ENCODE measurements at places on chromosomes 13 and 19.

DNA sequence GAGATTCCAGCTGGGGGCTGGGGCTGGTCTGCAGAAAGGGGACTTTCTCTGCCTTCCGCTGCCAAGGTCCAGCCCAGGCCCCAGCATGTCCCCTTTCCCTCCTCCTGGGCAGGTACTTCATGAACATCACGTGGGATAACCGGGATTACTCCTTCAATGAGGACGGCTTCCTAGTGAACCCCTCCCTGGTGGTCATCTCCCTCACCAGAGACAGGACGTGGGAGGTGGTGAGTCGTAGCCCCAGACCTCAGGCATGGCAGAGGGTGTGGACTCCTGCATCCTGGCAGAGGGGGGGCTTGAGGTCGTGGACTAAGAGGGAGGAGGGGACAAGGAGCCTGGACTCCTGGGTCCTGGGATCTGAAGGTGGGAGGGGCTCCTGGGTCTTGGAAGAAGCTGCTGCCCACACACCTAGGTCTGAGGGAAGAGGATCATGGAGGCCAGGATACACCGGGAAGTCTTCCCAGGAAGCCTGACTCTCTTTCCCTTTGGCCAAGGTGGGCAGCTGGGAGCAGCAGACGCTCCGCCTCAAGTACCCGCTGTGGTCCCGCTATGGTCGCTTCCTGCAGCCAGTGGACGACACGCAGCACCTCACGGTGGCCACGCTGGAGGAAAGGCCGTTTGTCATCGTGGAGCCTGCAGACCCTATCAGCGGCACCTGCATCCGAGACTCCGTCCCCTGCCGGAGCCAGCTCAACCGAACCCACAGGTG, 20.6 kb downstream of the GRIN2D start:
- DNase-seq: no peak

DNA sequence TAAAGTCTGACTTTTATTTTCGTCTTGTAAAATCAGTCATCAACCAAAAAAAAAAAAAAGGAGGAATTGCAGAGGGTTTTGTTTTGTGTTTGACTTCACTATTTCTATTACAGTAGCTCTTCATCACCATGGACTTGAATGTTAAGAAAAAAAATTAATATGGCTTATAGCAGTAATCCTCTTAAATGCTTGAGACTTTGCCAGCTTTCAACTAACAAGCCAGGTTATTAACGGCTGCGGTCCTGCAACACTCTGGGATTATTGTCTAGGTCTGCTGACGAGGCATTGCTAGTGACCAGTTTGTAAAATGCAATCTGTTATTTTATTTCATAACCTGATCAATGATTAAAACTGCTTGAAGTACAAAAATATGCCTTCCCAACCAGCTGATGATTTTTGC, 647.2 kb upstream of the KLHL1 start:
- DNase-seq: no peak

GRCh38 chr13:22903925-22904324, 276.9 kb upstream of the SGCG start:
- no peak for DNase-seq

DNA sequence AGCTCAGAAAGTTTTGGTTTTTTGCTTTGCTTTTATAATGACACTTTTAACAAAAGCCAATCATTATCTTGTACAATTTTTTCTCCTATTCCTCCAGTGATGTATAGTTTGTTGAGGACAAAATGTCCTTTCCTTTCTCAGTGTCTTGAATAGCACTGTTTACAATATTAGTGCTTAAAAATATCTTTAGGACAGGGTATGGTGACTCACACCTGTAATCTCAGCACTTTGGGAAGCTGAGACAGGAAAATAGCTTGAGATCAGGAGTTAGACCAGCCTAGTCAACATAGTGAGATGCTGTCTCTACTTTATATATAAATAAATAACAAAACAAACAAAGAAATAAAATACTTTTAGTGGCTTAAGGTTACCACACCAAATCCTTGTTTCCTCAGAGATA, 41.9 kb downstream of the SPRY2 start:
- DNase-seq: no peak

DNA sequence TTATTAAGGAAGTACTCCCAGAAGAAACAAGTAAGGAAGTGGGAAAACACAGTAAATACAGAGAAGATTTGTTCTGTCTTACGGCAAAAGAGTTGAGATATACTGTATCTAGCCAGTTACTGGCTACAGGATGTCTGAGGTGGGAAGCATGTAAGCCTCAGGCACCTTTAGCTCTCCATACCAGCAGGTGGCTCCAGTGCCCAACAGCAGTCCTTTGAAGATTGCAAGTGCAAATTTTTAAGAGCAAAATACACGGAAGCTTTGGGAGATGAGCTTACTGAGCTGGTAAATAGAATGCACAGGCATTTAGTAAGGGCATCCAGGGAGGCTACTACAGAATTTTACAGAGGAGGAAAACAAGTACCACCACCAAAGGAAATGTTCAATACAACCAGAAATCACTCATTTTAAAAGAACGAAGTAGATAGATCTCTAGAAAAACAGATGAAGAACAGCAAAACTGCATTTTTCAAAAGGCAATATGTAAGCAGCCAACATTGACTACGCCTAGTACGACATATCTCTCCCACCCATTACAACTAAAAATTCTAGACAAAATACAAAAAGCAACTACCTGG, 57.9 kb upstream of the VSTM2B start:
- no peak for DNase-seq

DNA sequence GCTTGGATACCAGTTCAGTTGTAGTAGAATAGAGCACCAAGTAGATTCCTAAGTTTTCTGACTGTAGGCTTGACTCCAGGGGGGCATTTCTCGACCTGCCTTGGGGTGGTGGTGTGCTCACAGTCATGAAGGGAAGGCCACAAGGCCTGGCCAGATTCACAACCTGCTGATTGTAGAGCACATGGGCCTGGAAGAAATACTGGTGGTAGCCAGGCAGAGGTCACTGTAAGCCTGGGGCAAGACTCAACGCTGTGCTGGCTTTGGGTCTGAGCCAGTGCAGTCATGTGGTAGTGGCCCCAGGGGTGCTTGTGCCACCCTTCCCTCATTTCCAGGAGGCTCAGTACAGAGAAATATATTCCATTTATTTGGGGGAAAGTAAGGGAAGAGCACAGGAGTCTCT, 832.3 kb upstream of the SLC10A2 start:
- DNase-seq: no peak

DNA sequence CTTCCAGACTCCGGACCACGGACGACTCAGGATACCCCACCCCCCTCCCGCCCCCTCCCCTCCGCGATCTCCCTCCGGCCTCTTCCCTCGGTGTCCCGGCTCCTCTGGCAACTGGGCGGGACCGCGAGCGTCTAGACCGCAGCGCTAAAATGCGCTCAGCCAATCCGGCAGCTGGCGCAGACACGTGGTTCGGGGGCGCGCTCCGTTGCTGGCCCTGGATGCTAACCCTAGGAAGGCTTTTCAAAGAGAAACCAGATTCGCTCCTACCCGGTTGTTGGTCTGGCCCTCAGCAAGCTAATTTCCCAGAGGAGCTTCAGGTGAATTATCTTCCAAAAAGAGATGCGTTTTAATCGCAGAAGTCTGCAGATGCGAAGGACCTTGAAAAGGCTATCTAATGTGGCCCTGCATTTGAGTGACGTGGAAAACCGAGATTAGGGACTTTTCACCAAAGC, at the start of gene DZIP1:
Gene DZIP1, minus strand, starts transcription at position 106 of the 452 bp plus-strand sequence. CDS start 2,677 bp downstream, outside the sequence.
- peak; percentile 17 for DNase-seq

DNA sequence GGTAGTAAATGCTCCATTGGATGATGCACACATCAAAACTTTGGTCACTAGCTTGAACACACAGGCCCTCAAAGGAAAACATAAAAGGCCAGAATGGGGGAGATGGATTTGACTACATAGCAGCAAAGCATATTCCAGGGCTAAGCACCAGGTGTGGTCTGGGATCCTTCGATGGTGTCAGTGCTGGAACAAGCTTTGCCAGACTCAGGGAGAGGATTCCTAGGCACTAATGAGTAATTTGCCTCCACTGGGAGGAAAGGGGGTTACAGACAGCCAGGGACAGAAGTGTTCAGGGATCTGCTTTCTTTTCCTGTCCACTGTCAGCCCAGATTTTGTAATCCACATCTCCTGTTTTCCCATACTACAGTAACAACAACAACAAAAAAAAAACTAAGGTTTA, 157.2 kb upstream of the OBI1 start:
- no peak for DNase-seq

GRCh38 chr13:59638404-59638803, 525.3 kb downstream of the DIAPH3 start:
- no peak for DNase-seq

GRCh38 chr13:32255724-32256109, 59.4 kb downstream of the ZAR1L start:
- no peak for DNase-seq

DNA sequence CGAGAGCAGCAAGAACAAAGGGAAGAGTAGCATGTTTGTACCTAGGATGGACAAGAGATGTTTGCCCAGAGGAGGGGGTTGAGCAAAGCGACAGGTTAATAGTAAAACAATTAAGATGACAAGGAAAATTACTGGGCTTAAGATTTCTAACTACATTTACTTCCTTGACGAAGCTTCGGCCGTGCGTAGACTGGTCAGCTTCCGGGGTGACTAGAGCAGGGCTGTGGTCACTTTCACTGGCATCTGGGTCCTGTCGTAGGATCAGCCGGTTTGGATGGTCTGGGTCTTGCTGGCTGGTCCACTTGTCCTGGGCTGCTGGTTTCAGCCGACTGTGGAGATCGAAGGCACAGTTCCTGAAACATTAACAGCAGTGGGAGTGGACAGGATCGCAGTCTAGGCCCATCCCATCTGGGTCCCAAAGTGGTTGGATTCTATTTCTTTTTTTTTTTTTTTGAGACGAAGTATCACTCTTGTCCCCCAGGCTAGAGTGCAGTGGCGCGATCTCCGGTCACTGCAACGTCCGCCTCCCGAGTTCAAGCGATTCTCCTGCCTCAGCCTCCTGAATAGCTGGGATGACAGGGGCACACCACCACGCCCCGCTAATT, 5.0 kb upstream of the BSG start:
- no peak for DNase-seq

GRCh38 chr19:30930941-30931706, 418.1 kb downstream of the TSHZ3 start:
- DNase-seq: no peak

- no peak for DNase-seq
These were observed 44.4 kb downstream of the FAM124A start for GRCh38 chr13:51266642-51267041.

- DNase-seq: no peak
These were observed 1701.3 kb upstream of the PRR20A start for GRCh38 chr13:55439450-55439849.

DNA sequence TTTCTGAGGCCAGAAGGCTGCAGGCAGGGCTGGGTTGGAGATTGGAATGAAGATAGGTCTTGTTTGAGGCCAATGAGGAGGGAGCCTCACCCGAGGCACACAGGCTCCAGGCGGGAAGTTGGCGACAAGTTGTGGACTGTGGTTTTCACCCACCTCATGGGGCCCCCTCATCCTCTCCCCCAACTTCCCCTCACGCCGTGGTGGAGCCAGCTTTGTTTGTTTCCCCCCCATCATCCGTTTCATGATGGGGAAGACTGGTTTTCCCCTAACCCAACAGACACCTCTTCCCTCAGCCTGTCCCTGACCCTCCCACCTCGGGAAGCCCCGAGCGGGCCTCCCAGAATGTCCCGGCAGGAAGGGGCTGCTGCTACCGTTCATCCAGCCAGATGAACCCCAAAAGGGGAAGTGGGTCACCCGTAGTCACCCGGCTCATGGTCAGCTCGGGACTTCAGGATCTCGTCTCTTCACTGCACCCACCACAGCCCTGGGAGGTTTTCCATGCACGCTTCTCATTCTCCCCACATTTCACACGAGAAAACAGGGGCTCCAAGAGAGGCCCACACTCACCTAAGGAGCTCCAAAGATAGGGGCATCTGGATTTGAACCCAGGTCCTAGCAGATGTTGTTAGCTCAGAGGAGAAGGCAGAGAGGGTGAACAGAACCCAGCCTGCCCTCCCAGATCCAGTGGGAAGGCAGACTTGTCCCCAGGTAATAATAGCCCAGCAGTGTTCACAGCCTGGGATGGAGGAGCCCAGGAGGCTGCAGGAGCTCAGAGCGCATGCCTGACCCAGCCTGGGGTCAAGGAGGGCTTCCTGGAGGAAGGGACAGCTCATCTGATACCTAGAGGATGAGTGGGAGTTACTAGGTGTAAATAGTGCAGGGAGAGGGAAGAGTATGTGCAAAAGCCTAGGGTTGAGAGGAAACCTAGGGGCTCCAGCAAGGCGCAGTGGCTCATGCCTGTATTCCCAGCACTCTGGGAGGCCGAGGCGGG, 23.5 kb downstream of the CEACAM16 start:
- DNase-seq: no peak

DNA sequence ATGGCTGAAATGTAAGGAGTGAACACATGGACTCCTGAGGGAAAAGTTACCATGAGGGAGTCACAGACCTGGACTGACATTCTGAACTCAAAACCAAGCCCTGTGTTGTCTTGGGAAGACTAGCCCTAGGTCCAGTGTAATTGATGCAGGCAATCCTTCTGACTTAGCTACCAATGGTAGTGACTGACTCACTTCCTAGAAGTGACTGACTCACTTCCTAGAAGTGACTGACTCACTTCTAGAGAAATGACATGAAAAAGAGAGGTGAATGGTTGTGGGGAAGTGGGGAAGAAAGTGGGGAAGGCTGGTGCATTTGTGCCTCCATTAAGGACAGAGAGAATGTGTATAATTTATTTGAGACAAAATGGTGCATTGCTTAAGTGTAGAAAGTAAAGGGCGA, 49.9 kb downstream of the EDNRB start:
- DNase-seq: no peak

DNA sequence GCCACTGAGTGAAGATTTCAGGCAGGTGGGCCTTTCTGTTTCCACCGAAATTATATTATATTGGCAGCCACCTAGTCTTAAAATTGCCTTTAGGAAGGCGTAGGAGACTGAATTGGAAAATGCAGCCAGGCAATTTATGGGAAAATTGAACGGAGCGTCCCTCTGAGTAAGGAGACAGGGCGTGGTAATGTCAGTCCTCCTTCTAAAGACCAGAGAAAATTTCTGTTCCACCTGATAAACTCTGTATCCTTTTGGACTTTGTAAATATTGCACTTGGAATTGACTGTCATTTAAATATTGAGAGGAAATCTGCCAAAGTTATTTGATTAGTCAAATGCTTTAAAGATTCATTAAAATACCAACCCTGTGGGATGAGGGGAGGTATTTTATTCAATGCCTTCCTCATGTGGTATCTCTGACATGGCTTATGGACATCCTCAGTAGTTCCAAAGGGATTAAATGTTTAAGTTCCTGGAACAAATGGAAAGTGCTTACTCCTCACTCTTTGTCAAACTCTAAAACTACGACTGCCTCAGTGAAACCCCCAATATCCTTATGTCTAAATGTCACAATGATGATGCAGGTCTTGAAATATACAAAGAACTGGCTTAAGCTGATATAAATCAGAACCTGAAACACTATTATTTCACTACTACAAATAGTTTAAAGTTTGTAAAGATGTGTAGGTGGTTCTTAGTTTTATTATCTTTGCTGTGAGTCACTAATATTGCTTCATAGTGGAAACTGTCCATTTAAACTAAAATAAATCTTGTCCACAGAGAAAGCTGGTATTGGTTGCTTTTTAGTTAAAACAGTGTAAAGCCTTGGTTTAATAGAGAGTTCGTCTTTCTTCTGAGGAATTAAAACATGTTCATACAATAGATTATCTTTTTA, 203.2 kb downstream of the FGF14 start:
- DNase-seq: no peak

- DNase-seq: no peak
These were observed 92.2 kb downstream of the TSHZ3 start for GRCh38 chr19:31257025-31257424.

Measured in prostate gland (tissue), 2 donors.